Mammary epithelial cell (primary cell): ENCODE measurements at places on chromosomes 4 and X.

DNA sequence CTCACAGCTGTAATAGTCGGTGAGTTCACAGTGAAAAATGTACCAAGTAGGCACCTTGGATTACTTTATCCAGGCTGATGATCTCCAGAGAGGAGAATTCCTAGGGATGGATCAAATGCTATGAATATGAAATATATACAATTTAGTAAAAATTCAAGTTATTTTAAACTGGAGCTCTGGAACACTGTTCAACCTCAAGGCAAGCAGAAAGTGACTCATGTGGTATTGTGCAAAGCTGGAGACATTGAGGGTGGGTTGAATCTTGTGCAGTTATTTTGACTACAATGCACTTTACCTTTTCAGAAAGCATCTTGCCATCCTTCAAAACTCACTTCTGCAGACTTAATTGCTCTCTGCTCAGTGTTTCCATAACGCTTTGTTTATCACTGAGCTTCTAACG, 43.4 kb downstream of the OSTC start:
- peak; percentile 23 for DNase-seq

DNA sequence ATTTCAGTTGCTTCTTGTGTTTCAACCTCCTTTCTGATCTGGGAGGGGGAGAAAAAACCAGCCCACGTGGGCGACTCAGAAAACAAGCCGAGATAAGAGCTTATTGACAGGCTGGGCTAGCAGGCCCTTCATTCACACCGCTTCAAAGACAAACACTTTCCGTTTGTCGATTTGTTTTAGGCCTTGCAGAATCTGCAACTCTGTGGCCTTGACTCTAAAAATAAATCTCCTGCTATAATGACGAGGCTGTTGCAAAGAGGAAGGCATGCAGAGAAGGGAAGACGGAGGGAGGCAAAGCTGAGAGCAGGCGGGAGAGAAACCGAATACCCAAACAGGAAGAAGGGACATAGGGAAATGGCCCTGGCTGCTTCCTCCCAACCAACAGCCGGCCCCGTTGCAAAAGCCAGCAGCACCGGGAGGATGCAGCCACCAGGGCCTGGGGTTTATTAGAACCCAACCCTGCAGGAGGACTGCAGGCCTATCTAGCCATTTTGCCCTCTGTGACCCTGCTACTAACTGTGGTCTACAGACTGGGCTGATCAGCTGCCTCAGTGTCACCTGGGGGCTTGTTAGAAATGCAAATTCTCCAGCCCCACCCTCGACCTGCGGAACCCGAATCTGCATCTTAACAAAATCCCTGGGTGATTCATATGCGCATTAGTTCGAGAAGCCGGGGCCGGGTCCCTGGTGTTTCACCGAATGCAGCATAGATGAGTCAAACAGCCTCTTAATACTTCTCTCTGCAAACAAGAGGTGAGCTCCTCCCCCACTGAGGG, 325.5 kb downstream of the BCOR start:
- no peak for DNase-seq

- no peak for DNase-seq
Observed at GRCh38 chrX:131572372-131573014, 28.6 kb downstream of the OR13H1 start.

DNA sequence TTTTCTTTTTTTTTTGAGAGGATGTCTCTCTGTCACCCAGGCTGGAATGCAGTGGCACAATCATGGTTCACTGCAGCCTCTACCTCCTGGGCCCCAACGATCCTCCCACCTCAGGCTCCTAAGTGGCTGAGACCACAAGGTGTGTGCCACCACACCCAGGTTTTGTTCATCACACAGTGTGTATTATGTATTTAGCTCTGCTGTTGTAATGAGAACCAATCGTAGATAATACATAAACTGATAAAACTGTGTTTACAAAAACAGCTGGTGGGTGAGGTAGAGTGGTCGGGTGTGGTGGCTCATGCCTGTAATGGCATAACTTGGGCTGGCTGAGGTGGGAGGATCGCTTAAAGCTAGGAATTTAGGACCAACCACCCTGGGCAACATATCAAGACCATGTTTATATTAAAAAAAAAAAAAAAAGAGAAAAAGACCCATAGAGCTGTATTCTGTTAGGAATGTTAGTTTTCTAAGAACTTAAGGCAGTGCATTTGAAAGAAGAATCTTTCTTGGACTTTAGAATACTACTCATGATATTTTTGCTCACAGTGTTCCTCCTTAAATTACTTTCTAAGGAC, 34.9 kb downstream of the POLR2B start:
- DNase-seq, result no peak

DNA sequence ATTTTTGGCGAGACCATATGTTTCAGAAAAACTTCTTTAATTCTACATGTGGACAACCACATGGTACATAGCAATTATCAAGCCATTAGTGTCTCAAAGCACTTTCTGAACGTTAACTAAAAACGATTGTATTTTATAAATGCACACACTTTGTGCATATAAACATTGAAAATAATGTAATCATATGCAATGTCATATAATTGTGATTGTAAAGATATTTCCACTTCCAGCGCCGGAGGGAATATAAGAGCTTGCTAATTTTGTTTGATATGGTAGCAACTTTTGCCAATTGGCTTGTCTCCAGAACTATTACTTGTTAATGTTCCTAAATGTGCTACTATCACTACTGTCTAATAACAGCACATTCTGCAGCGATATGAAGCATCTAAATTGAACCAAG, 162.3 kb upstream of the SMIM31 start:
- no peak for DNase-seq

- DNase-seq, result no peak
Observed at GRCh38 chrX:69900491-69900890, 149.2 kb downstream of the AWAT2 start.

DNA sequence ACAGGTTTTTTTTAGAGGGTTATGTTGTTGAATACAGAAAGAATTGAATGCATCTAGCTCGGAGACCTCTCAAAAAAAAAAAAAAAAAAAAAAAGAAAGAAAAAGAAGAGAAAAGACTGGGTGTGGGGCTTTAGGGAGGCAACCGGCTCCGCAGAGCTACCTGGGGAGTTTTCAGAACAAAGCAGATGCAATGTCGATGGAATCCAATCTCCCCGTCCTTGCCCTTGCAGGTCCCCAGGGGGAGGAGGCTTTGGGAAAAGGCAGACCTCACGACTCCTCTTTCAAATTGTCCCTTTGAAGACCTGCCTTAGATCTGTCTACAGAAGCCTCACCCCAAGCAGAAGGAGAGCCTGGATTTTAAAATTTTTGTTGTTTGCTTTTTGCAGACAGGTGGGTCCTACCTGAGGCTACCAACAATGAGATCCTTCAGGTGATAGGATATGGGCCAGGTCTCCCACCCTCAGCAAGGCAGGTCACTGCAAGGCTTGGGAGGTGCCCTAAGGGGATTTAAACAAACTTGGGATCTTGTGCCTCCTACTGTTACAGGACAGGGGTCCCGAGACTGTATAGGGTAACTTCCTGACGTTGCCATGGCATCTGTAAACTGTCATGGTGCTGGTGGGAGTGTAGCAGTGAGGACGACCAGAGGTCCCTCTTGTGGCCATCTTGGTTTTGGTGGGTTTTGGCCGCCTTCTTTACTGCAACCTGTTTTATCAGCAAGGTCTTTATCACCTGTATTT, 75.2 kb upstream of the PRKX start:
- no peak for DNase-seq

GRCh38 chrX:7852166-7852565, 9.2 kb downstream of the VCX start:
- DNase-seq, result no peak

- no peak for DNase-seq
Observed at GRCh38 chr4:108110450-108110849, 58.3 kb downstream of the LEF1 start.

GRCh38 chr4:8938623-8939022, 67.0 kb upstream of the HMX1 start:
- DNase-seq, result no peak

DNA sequence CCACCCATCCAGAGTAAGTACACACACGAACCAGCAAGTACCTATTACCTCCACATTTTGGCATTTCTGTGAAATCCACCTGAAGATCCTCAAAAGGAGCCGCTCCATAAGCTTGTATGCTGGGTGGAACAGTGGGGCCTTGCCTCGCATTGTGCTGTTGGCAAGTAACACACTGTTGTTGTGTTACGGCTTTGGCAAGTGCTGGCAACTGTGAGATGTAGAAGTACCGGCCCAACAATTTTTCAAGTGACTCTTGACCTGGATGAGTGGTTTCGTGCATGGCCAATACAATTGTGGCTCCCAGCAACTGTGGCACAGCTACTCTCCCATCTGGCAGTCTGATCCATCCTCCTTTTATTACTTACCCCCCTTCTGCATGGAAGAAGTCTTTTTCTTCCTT, 128.7 kb downstream of the CCNB3 start:
- DNase-seq, result no peak

GRCh38 chr4:7938609-7939376, 868 bp downstream of the AFAP1 start:
- DNase-seq, result peak; percentile 33

DNA sequence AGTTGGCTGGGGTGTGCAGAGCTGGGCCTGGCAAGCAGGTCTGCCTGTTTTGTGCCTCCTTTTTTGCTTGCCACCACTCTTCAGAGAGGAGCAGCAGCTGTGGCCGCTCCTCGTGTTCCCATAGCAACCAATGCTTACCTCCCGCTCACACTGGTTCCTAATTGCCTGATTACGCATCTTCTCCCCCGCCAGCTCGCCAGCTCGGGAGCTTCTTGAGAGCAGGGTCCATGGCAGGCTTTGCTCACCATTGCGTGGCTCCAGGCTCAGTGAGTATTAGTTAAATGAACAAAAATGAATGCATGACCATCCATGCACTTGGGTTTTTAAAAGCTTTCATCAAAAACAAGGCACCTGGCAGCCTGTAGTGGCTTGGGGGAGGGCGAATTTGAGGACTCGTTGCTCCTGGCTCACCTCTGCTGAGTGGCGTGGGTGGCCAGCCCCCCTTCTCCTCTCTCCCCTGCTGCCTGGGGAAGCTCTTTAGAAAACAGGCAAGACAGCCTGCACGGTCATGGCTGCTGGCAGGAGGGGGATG, 14.2 kb upstream of the PJA1 start:
- DNase-seq, result no peak

- DNase-seq, result no peak
Observed at GRCh38 chrX:69136546-69137331, 28.5 kb downstream of the PJA1 start.

GRCh38 chr4:121697564-121697963, 784 bp upstream of the ANXA5 start:
- no peak for DNase-seq

DNA sequence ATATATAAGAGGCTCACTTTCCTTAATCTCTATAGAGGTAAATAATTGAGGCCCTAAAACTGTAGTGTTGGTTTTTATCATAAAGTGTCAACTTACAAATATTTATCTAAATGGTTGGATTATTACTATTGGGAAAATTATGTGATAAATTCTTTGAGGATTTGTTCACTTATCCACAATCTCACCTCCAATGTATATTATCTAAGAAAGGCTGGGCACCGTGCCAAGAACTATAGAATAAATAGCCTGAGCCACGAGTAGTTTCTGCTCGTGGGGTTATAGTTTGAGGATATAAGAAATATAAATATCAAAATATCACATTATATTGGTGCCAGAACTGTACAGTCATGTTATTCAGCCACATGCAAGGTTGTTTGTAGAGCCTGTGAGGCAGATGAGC, 177.9 kb downstream of the VEGFC start:
- no peak for DNase-seq

DNA sequence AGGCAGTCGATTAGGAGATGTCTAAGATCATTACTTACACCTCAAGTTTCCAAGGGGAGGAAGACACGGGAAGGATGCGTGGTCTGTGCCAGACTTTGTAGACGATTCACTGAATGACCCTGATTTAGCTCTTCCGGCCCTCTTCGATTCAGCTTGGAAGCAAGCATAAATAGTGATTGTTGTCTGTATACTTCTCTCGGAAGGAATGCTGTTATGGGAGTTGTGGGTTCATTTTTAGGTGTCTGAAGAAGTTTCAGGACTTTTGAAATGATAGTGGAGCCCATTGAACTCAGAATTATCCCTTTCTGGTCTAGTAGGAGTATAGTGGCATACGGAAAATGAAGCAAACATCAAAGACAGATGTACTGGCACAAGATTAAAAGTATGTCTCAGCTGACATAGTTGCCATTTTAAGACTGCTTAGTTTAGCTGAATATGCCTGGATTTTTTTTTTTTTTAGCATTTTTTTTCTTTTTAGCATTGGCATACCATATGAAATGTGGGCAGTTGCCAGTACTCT, 1.0 kb upstream of the ANKRD17 start:
- no peak for DNase-seq

DNA sequence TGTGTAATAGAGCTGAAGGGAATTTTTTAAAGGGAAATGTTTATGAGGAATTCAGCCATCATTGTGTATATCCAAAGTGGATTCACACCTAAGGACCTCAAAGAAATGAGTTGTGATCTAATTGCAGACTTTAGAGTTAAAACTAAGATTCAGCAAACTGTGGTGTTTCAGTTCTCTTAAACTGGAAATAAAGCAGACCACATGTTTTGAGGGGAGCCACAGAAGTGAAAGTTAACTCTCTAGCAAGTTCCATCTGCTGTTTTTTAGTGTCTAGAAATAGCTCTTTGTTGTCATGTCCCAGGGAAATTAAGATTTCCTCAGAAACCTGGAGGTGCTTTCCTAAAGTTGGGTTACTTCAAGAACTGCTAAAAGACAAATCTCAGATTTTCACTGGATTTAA, 97.3 kb upstream of the DDX3X start:
- no peak for DNase-seq

GRCh38 chrX:103417370-103417769, 41.0 kb downstream of the BEX3 start:
- no peak for DNase-seq

GRCh38 chr4:127211650-127212560, 420.9 kb upstream of the INTU start:
- no peak for DNase-seq

DNA sequence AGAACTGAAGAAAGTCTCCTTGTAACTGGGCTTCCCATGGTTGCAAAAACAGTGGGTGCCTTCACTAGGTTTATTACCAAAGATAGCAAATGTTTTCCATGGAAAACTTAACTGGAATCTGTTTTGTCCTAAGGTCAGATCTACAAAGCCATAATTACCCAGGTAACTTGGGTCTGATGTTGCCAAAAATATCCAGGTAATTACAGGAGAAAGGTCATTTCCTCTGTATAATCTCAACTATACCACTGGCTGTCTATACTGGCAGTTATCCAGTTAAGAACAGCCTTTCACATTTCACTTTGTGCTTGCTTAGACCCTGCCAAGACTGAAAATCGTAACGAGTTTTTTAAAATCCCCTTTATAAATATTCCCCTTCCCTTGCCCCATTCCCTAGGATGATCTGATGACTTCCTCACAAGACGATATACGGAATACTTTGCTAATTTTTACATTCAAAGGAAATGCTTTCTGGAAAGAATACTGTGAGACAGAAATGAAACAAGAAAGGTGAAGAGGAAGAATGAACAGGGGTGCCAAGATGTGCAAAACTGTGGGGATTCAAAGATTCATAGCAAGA, 105.5 kb downstream of the MAML3 start:
- no peak for DNase-seq

- no peak for DNase-seq
Observed at GRCh38 chr4:87132035-87132434, 88.4 kb downstream of the KLHL8 start.

DNA sequence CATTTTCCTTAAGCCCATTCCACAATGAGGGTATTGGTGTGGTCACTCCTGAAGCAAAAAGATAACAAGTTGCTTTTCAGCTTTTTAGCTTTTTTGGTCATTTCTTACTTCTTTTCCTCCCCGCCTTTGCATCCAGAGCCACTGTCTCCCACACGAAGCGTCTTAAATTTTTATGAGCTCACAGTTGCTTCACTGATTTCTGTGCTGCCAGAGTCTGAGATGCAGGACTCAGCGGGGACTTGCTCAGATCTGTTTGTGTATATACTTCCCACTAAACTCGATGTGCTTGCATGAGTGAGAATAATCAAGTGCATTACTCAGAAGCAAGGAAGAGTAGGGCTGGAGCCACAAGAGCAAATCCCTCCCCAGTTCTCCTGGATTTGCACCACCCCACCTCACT, 80.2 kb upstream of the FHL1 start:
- DNase-seq, result no peak
